Activated T-helper 1 cell treated with Interleukin-2 at 50 U/mL for 16 hours (primary cell): ENCODE measurements at places on chromosomes 11 and 22.
A peak's percentile ranks its signal among the peaks of the same experiment; 100 is the strongest.

- DNase-seq, result no peak
Observed at GRCh38 chr11:79094616-79095015, 346.2 kb downstream of the TENM4 start.

DNA sequence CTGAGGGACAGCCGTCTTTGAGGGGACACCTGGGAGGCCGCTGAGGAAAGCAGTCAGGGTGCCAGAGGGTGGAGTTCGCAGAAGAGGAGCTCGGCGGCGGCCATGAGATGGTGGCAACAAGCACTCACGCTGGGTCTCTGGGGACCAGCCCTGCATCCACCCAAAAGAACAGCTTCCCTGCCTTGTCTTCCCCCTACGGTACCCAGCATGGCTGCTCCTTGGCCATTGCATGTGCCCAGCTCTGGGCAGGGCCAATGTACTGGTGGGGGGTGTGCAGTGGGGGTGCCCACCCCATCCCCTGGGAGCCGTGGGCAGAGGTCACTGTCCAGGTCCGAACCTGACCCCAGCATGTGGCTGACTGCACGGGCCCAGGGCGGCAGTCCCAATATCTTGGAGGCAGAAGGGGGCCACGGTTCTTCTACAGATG is 42.3 kb downstream of the OSBPL5 start:
- DNase-seq, result no peak

- no peak for DNase-seq
Observed at GRCh38 chr11:74132833-74133232, 38.0 kb downstream of the C2CD3 start.

DNA sequence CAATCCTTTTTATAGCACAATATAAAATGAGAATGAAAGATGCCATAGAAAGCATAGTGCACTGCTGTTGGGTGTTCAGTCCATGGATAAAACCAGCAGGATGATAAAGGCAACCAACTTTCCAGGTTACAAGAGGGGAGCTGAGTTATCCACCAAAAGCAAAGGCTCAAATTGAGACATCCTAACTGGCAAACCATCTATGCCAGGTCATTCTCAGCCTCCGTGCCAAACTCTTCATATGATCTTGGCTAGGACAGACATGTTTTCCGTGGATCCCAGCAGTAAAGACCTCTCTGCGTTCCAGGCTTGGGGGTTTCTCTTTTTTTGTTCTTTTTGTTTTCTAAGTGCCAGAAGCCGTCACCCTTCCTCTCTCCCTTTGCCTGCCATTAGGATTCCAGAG is 7.3 kb upstream of the APOA1 start:
- DNase-seq, result no peak

GRCh38 chr11:9144828-9145227 is 53.4 kb upstream of the SCUBE2 start:
- no peak for DNase-seq

DNA sequence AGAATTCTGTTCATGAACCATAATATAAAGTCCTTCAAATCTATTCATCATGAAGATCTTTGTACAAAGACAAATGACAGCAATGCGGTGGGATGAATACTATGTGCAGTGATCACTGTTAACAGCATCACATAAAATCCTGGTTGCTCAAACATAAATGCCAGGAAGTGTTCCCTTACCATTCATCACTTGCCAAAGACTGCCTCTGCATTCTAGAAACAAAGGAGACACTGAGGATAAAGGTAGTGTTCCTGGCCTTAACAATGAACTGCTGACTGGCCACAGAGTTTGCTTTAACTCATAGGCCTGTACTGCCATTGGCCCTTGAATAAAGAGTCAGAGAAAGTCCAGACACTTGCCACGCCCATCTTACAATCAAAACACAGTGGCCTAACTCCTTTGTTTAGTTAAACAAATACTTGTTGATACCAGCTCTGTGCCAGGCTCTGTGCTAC is 29.5 kb downstream of the C2CD3 start:
- no peak for DNase-seq

GRCh38 chr22:23089633-23090456 is 19.5 kb downstream of the GNAZ start:
- no peak for DNase-seq

DNA sequence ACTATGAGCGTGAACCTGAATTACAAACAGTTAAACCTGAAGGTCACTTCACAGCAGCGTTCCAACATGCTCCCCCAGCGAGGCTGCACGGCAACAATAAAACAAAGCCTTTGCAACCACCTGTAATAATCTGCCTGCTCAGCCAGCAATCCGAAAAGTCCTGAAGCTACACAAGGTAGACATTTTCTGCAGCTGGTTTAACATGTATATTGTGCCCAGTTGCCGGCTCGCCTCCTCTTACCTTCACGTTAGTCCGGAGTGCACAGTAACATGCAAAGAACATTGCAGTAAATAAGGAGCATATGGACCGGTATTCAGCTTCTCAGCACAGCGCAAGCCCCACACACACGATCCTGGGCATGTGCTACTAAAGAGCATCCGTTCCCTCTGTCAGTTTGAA is 704.3 kb downstream of the DLG2 start:
- no peak for DNase-seq

- no peak for DNase-seq
Observed at GRCh38 chr11:68521969-68522652, 61.6 kb downstream of the PPP6R3 start.

DNA sequence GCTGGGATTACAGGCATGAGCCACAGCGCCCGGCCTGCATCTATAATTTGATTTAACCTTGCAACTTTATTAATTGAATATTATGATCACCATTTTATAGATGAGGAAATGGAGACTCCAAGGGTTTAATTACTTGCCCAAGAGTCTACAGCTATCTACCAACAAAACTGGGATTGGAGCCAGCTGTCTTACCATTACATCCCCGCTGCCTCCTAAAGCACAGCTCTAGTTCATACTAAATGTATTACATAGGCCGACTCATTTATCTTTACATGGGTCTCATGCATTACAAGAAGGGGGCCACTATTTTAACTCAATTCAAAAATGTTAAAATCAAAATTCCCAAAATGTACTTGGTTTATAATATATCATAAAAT is 14.1 kb upstream of the TMA7B start:
- DNase-seq, result no peak

- DNase-seq, result no peak
Observed at GRCh38 chr11:127693686-127694085, 693.1 kb upstream of the KIRREL3 start.

GRCh38 chr22:17884893-17885292 is 110.6 kb upstream of the BID start:
- DNase-seq, result no peak

GRCh38 chr22:26656891-26657851 is at the start of gene MIAT:
Gene MIAT (plus strand): TSS chr22:26657588.
- peak; percentile 54 for DNase-seq

DNA sequence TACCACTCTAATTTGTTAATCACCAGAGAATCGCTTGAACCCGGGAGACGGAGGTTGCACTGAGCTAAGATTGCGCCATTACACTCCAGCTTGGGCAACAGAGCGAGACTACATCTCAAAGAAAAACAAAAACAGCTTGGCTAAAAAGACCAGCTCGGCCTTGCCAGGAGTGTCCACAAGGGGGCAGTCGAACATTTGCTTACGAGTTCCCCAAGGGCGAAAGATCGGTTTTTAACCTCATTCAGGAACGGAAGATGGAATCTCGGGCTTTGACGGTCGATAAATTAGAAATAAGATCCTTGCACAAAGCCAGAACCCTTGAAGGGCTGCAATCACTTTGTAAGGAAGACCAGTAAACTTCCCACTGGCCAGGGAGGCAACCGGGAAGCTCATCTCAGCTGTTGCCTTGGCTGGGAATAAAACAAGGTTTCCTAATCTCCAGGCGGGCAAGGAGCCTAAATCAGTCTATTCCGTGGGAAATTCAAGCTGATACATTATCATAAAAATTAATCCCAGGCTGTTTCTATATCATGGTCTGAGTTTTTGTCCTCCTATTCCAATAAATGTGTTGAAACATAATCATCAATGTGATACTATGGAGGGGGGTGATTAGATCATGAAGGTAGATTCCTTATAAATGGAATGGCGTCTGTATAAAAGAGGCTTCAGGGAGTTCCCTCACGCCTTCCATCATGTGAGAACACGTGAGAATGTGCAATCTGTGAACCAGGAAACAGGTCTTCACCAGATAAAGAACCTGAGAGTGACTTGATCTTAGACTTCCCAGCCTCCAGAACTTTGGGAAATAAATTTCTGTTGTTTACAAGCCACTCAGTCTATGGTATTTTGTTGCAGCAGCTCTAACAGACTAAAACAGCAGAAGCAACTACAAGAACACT is 14.9 kb upstream of the SLC29A2 start:
- DNase-seq, result peak; percentile 63

GRCh38 chr11:86492370-86493010 is 117.8 kb downstream of the CCDC81 start:
- no peak for DNase-seq

- DNase-seq, result no peak
Observed at GRCh38 chr11:8201644-8202365, 33.0 kb upstream of the RIC3 start.

DNA sequence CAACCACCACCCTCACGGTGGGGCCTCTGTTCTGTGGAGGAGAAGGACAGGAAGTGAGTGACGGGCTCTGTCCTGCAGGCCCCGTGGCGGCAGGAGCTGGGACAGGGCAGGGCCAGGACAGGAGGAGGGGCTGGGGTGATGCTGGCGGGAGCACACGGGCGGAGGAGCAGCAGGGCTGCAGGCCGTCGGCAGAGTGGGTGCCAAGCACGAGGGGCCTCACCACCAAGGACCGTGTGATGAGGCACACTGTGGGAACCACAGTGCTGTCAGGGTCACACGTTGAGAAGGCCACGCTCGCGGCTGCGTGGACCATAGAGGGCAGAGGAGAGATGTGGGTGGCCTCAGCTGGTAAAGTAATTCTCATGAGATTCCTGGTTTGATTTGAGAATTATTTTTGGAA is 8.5 kb downstream of the SCO2 start:
- DNase-seq, result no peak

DNA sequence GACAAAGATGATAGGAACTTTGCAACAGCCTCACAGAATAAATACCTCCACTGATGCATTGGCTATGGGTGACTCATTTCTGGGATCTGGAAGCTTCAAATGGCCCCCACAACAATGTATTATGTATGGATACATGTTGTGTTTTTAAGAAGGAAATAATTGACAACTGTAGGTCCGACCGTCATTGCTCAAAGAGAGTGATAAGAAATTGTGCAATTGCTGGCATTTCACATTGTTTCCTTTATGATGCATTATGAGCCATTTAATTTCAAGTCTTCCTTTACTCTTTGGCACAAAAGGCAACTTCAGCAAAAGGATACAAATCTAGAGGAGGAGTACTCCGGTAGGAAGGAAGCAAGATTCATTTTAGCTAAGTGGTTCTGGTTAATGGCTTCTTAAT is 2.0 kb downstream of the ANO3 start:
- DNase-seq, result no peak

DNA sequence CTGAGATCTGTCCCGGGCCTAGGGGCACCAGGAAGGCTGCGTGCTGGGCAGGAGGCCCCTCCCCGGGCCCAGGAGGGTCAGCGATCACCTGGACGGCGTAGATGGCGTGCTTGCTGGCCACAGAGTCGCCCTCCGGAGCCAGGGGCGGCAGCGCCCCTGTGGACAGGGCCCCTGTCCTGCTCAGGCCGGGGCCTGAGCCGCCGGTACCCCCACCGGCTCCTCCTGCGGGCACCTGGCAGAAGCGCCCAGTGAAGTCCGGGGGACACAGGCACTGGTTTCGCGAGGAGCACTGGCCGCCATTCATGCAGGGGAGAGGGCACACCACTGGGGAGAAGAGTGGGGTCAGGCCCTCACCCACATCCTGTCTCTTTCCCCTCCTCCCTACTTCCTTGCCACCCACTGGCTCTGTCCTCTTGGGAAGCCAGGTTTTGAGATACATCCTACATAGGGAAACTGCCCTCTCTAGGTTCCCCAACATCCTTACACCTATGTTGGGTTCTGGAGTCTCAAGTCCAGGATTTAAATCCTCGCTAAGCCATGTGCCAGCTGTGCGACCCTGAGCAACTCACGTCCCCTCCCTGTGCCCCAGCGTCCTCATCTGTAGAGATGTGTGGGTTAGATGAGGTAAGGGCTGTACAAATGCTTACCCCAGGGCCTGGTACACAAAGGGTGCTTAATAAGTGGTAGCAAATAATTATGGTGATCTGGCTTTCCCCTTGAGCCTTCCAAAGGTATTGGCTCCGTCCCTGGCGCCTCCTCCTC is 3.9 kb downstream of the LTBP3 start:
- no peak for DNase-seq

GRCh38 chr11:110296226-110297075 is at the start of gene RDX:
Gene RDX (minus strand): TSS chr11:110296614. CDS start chr11:110279692, 16,922 bp downstream.
- peak; percentile 50 for DNase-seq

GRCh38 chr22:43289531-43289963 is 53.6 kb downstream of the SCUBE1 start:
- DNase-seq, result no peak

GRCh38 chr11:78993802-78994430 is 419.3 kb upstream of the NARS2 start:
- no peak for DNase-seq

DNA sequence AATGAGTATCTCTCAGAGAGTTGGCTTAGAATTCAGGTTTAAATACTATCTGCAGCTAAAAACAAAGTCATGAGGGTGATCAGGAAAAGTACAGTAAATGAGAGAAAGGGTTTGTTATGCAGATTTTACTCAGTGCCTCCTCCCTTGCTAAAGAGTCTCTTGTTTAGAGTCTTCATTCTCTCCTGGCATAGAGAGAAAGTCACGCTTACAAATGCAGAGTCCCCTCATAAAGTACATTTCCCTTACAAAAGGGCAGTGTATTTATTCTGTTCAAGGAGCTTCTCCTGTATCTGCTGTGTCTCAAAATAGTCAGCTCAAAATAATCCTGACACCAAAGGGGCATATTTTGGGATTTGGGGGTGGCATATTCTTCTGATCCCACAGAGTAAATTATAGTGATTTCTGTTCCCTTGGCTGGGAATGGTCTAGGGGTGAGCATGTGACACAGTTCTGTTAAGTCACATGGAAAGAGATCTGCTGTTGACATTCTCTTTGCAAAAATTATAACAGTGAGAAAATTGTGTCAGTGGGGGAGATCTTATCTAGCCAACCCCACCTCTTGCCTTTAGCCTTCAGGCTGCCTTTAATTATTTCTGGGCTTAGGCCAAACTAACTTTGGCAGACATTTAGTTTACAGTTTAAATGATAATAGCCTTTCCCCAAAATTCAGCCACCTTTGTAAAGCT is 102.9 kb downstream of the MTNR1B start:
- DNase-seq, result no peak

- no peak for DNase-seq
Observed at GRCh38 chr22:33743756-33744155, 176.5 kb downstream of the LARGE1 start.
